Activated CD4-positive, alpha-beta T cell treated with anti-CD3 and anti-CD28 coated beads, Interleukin-2, Interleukin-4, amounts not matched to agents 100 ng/mL and 50 ng/mL, durations not matched to agents 16 hours and 8 hours (primary cell): ENCODE measurements at places on chromosomes 1 and 21.

DNA sequence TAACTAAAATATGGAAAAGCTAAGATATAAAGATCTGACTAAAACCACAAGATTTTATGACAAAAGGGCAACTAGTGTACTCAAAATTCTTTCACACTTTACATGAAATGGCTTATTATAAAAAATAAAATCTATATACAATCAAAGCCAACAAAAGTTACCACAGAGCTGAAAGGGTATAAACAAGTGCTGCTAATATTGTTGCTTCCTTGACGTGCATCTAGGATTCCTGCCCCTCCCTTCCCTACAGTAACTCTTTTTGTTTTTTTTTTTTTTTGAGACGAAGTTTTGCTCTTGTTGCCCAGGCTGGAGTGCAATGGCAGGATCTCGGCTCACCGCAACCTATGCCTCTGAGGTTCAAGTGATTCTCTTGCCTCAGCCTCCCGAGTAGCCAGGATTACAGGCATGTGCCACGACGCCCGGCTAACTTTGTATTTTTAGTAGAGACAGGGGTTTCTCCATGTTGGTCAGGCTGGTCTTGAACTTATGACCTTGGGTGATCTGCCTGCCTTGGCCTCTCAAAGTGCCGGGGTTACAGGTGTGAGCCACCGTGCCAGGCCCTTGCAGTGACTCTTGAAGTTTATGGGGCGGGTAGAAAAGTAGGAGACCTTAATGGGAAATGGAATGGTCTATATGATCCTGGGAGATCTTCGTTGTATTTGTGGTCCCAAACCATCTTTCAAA, 4.5 kb downstream of the SRSF4 start:
- no peak for DNase-seq

- DNase-seq = no peak
These were observed 5.3 kb downstream of the DFFA start for GRCh38 chr1:10467078-10467477.

DNA sequence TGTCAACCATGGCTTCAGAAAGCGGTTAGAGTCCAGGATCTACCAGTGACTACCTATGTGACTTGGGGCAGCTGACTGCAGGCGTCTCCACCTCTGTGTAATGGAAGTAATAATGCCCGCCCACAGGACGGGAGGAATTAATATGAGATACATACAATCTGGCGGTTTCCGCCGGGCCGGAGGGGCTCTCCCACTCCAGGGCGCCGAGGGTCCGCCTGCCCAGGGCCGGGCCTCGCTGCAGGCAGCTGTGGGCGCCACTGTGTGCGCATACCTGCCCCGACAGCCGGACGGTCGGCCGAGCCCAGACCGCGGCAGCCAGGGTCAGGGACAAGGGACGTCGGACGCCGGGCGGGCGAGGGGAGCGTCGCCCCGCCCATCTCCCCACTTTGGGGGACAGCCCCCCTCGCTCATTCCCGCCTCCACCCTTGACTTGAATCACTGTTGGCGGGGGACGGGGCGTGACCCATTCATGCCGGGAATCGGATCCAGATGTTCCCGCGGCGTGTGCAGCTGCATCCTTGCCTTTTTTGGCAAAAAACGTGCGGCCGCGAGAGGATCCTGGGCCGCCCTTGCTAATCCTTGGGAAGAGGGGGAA, 6.0 kb upstream of the SF3A3 start:
- DNase-seq = no peak

- no peak for DNase-seq
These were observed 12.4 kb downstream of the KCNQ4 start for GRCh38 chr1:40795811-40796586.

GRCh38 chr21:45401054-45401518, 3.9 kb upstream of the COL18A1 start:
- no peak for DNase-seq

DNA sequence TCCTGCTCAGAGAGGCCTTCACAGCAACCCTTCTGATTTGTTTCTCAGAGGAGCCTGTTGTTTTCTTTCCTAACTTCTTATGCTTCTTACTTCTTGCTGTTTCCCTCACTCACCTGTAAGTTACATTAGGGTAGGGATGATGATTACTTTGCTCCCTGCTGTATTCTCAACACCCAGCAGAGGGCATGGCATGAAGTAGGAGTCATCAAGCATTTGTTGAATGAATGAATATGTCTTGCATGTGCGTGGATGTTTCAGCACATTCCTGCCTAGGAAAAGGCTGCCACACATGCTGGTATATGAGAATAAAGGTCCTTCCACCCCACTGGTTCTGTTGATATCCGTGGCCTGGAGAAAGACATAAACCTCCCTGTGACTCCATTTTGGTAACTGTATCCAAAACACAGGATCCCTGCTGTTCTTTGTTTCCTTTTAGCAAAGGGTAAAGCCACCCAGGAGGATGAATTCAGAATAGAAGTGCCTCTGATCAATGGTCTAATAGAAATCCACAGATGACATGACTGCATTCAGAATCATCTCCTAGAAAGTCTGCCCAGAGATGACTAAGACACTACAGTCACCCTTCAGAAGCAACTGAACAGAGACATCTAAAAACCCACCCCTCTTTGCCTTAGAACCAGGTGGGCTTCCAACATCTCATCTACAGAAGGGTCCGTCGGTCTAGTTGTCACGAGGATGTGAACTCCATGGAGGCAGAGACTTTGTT, 168.8 kb downstream of the ZSCAN20 start:
- DNase-seq = no peak

- DNase-seq = no peak
These were observed 25.7 kb downstream of the CAMK1G start for GRCh38 chr1:209609041-209609790.

GRCh38 chr1:185663332-185663731, 70.9 kb upstream of the HMCN1 start:
- DNase-seq = no peak
